NCI-H1048 (cell line): ENCODE measurements at places on chromosomes 13 and 19.

- no peak for DNase-seq
Measured at GRCh38 chr19:46731584-46731983, 14.3 kb upstream of the FKRP start.

GRCh38 chr19:3276341-3276799 lies 51.9 kb downstream of the CELF5 start:
- peak; percentile 74 for DNase-seq

DNA sequence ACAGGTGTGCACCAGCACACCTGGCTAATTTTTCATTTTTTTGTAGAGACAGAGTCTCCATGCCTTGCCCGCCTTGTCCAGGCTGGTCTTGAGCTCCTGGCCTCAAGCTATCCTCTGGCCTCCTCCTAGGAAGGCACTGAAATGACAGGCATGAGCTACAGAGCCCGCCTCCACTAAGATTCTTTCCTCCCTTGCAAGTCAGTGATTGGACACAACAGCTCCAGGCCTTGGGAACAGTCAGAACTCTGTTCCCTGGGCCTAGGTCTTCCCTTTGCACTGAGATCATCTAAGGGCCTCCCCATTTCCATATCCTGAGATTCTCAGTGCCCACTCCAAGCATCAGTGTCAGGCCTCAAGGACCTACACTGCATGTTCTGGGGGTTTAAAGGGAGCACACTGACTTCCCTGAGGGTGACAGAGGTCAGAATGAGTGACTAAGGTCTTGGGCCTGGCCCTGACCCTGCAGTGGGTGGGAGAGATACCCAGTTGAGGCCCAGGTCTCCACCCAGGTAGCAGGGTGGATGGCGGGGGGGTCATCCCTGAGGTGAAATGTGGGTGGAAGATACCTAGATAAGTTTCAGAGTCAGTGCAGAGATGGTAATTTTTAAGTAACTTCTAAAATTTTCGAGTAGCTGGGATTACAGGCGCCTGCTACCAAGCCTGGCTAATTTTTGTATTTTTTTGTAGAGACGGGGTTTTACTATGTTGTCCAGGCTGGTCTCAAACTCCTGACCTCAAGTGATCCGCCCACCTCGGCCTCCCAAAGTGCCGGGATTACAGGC lies 17.3 kb upstream of the ERCC1 start:
- no peak for DNase-seq

- DNase-seq, result no peak
Measured at GRCh38 chr13:42277618-42278276, 5.8 kb downstream of the AKAP11 start.

GRCh38 chr19:3398114-3398899 lies 31.9 kb downstream of the NFIC start:
- no peak for DNase-seq

GRCh38 chr19:35882114-35882832 lies 13.9 kb downstream of the APLP1 start:
- DNase-seq, result no peak

DNA sequence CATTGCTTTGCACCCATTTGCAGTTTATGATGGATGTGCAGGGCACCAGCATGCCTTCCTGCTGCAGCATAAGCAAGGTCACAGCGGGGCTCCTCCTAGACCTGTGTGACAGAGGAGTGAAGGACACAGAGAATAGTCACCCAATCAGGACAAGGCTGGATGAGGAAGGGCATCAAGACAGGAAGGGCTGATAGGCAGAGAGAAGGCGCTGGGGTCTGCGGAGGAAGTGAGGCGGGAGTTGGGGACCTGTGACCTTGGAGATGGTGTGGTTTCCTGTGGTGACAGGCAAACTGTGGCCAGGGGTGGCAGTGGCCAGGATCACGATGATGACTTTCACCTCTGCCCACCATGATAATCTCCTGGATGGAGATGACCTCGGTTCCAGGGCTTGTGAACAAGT lies 16.4 kb upstream of the KCTD15 start:
- no peak for DNase-seq

DNA sequence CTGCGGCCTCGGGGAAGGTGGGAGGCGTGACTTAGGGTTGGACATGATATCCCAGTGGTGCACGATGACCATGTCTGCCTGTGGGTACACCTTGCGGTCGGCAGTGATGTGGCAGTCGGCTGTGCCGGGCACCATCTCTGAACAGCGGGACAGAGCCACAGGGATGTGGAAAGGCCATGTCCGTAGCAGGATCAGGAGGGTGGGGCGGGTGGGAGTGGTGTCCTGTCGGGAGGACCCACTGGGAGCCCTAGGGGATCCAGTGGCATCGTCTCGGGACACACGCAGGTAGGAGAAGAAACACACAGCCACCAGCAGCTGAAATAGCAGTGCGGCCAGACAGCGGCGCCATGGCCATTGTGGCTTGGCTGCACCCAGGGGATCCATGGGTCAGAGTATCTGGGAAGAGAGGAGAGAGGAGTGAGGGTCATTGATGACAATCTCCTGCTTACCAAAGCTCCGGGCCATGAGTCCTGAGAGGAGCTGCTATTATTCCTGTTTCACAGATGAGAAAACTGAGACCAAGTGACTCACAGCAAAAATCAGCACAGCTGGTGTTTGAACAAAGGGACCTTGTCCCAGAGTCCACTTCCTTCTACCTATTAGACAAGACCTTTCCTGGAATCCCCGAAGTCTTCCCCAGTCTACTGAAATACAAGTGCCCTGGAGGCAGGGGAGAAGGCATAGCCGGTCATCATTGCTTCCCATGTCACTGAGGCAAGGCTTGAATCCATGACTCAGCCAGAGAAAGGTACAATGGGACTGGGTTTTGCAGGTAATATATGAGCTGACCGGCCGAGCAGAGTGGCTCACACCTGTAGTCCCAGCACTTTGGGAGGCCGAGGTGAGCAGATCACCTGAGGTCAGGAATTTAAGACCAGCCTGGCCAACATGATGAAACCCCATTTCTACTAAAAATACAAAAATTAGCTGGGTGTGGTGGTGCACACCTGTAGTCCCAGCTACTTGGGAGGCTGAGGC lies 5.2 kb upstream of the FUT6 start:
- no peak for DNase-seq

DNA sequence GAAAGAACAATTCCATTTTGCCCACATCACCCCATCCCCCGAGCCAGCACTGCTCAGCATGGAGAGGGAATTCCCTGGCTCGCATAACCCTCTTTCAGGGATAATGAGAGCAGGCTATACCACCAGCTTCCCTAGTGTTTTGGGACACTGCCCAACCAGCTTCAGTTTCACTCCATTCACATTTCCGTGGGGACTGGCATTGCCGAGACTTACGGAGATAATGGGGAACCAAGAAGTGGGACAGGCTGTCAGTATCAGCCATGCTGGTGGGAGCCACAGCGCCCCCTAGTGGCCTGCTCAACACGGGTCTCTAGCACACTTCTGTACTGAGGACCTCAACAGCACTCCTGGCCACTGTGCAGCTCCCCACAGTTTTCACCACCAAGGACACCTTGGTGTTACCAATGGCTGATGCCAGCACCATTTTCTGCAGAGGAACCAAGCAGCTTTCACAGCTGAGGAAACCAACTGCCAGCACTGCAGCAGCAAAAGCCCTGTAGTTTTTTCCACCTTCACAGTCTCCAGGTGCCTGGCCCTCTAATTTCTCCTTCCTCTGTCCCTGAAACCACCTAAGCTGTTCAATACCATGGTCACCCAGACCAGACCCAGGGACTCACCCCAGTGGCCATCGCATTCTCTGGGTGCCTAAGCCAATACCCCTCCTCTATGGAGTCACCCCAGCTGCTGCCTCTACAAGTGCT lies 23.7 kb downstream of the SLC6A16 start:
- peak; percentile 31 for DNase-seq

GRCh38 chr19:54790711-54791110 lies 12.7 kb upstream of the KIR2DL4 start:
- no peak for DNase-seq

- no peak for DNase-seq
Measured at GRCh38 chr13:105135852-105136615, 1399.4 kb downstream of the EFNB2 start.

- DNase-seq, result no peak
Measured at GRCh38 chr19:10260141-10260584, 8.1 kb downstream of the MRPL4 start.

GRCh38 chr19:1063909-1064660 lies 2.9 kb upstream of the ARHGAP45 start:
- DNase-seq, result no peak

DNA sequence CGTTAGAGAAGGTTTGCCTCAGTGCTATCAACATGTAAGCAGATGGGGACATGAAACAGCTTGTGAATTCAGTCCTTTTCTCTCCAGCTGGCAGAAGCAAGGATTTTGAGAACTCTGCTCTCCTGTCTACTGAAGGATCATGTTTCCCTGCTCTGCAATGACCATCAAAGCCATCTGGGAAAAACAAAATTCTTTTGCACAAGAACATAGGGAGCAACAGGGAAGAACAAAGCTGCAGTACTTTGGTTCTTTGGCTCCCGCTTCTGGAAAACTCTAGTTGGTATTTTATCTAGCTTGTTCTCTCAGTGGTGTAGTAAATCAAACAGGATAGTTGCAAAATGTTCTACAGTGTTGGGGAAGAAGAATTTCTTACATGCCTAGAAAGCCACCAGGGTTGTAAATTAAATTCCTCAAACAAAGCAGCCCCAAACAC lies 270.4 kb downstream of the ENOX1 start:
- DNase-seq, result no peak

DNA sequence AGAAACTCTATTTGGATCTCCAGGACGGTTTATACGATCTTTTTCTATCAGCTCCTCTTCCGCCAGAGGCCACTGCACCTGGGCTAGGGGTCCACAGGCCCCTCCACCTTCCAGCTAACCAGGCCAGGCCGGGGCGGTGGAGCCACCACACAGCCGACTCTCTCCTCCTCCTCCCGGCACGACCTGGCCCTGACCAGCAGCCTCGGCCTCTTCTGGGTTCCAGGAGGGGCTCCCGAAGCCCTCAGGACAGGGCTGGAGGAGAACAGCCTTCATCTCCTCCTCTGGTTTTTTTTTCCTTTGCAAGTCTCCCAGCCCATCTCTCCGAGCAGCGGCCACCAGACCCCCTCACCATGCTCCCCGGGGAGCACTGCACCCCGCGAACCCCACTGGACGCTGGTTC lies 17.1 kb downstream of the DPF1 start:
- no peak for DNase-seq

GRCh38 chr13:40992678-40993518 lies 26.2 kb downstream of the ELF1 start:
- no peak for DNase-seq

- DNase-seq, result no peak
Measured at GRCh38 chr19:41930322-41930722, 2.1 kb upstream of the ERFL start.

DNA sequence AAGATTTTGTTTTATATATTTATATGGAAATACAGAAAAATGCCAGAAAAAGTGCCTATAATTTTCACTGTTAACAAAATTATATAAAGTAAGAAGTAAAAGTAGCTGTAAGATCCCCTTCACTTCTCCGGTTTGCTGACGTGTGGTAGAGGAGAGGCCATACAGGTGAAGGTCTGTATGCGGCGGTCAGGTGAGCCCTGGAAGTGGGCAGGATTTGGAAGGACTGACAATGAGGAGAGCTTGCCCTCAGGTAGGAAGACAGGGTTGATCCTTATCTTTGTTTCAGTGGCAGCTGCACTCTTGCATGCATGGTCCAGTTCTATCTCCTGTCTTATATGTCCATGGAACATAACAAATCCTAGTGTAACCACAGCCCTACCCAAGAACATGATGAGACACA lies 16.9 kb upstream of the TFDP1 start:
- no peak for DNase-seq

DNA sequence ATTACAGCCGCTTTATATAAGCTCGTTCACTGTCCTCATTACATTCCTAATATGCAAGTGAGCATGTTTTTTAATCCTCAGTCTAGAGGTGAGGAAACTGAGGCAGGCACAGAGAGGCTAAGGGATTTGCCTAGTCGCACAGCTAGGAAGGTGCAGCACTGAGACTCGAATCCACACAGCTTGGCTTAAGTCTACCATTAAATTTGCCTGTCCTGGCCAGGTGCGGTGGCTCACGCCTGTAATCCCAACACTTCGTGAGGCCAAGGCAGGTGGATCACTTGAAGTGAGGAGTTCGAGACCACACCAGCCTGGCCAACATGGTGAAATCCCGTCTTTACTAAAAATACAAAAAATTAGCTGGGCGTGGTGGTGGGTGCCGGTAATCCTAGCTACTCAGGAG lies 8.0 kb downstream of the RPS16 start:
- no peak for DNase-seq

DNA sequence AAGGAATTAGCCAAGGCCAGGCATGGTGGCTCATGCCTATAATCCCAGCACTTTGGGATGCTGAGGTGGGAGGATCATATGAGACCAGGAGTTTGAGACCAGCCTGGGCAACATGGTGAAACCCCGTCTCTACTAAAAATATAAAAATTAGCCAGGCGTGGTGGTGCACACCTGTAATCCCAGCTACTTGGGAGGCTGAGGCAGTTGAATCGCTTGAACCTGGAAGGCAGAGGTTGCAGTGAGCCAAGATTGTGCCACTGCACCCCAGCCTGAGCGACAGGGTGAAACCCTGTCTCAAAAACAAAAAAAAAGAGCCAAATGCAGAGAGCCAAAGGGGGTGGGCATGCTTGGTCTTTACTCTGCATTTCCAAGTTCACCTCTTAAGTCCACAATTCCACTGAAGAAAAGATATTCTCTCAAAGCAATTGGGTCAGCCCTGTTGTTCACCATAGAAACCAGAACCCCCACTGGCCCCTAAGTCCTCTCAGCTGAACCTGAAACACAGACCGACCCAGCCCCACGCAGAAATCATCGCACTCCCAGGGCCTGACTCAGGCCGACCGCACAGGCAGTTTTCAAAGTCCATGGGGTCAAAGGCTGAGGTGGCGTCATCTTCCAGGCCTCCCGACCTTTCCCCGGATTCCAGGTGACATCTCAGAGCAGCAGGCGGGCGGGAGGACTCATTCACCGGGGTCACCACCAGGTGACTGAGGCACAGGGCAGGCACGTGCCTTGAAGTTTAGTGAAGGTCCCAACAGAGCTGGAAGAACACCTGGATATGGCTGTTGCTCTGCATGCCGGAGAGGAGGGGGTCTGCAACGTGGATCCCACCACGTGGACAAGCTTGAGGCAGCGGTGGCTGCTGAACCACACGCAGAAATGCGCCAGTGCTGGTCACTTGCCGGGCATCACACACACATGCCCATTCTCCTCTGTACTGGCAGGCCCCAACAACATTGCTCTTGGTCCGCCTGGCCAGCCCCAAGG lies 33.1 kb downstream of the SLC25A42 start:
- DNase-seq, result no peak

DNA sequence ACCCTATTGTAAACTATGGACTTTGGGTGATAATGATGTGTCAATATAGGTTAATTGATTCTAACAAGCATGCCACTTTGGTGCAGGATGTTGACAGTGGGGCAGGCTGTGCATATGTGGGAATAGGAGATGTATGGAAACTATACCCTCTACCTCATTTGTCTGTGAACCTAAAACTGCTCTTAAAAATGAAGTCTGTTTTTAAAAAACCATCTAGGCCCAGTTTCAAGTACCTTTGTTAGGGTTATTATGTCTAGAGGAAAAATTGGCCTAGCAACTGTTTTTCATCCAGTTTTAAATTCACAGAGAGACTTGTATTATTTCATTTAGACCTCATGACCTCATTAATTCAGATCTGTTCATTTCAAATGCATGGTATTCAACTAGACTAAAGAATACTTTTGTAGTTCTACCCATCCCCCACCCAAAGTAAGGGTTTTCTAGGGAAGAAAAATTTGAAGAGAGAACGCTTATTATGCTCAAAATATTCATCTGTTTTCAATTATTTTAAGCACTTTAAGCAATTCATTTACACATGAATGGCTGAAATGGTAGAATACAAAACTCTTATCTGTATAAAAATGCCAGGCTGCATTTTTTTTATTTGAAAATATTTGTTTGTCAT lies 1781.9 kb upstream of the MIR17HG start:
- no peak for DNase-seq
